Omental fat pad (tissue), 4 donors: ENCODE measurements at places on chromosomes 11 and 22.

DNA sequence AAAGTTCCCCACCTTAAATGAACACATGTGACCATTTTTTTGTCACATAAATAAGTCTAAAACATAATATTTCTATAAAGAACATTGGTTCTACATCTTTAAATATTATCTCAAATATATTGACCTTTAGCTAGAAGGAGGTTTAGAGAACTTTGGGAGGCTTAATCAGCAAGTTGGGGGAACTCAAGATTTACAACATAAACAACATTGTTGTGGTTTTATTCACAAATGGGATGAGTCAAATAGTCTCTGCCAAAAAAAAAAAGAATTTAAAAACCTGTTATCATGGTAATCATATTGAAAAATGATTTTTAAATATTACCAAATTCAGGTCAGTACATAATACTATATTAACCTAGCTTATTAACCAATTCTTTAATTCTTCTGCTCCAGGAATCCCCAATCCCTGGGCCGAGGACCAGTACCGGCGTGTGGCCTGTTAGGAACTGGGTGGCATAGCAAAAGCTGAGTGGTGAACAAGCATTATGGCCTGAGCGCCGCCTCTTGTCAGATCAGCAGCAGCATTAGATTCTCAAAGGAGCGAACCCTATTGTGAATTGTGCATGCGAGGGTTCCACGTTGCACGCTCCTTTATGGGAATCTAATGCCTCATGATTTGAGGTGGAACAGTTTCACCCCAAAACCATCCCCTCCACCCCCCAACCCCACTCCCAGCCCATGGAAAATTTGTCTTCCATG, 98.2 kb downstream of the RDX start:
- DNase-seq, result no peak

GRCh38 chr11:85423316-85423715, 203.8 kb downstream of the DLG2 start:
- DNase-seq, result no peak

- DNase-seq, result no peak
These were observed 41.3 kb downstream of the LRRC32 start for GRCh38 chr11:76629116-76629852.

DNA sequence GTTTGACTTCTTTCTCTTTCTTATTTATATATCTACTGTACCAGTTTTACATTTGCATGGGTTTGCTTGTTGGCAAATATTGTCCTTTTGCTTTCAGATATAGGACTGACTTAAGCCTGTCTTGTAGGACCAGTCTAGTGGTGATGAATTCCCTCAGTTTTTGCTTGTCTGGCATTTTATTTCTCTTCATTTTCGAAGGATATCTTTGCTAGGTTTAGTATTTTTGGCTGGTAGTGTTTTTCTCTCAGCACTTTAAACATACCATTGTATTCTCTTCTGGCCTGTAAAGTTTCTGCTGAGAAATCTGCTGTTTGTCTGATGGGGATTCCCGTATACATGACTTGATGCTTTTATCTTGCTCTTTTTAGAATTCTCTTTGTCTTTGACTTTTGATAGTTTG, 14.2 kb upstream of the ZBED5 start:
- no peak for DNase-seq

- DNase-seq, result no peak
These were observed 935 bp downstream of the ZNF143 start for GRCh38 chr11:9461760-9462134.

DNA sequence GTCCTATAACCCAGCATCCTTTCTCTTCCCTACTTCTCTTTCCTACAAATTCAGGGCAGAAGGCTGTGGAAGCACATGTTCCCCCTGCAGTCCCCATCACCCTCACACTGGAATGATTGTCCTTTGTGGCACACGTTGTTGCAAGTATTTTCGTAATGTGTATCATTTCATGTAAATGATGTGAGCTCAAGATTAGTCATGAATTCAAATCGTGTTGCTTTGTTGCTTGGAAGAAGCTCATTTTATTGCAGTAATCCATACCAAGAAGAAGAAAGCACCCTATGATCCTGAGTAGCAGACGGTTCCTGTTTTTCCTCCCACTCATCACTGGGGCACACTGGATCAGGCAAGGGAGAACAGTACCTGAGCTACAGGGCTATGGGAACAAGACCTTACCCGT, 173.4 kb downstream of the NCAM1 start:
- DNase-seq, result no peak

GRCh38 chr11:97794876-97795275, 1225.9 kb upstream of the CNTN5 start:
- no peak for DNase-seq

GRCh38 chr11:124898263-124898680, 607 bp upstream of the ROBO4 start:
- DNase-seq, result no peak

- no peak for DNase-seq
These were observed 4.3 kb downstream of the ZC3H12C start for GRCh38 chr11:110097459-110098012.

DNA sequence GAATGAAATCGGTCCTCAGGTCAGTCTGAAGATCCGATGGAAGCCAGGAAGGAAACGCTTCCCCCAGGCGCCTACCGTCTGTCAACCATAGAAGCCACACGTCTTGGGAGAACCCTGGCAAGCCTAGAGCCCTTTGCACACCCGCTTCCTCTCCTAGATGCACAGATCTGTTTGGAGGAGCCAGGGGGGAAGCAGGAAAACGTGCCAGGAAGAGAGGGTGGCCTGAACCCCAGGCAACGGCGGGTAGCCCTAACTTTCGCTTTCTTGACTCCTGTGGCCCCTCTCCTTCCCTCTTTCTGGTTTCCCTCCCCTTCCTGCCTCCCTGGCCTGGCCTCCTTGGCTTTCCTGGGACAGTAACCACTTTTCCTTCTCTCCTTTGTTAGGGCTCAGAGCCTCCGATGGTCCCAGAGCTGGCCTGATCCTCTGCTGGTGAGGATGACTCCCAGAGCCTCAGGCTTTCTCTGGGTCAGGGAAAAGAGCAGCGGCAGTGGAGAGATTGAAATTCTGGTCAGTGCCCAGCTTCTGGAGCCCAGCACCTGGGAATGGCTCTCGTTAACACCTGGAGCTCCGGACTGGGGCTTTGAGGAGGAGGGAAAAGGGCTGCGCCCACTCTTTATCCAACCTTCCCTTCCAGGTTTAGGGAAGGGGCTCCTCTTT, 2.1 kb downstream of the FXYD6 start:
- DNase-seq, result no peak

- peak; percentile 43 for DNase-seq
These were observed 15.8 kb downstream of the BLID start for GRCh38 chr11:122100037-122100755.

GRCh38 chr11:119693253-119693815, 35.7 kb downstream of the NECTIN1 start:
- DNase-seq, result no peak

DNA sequence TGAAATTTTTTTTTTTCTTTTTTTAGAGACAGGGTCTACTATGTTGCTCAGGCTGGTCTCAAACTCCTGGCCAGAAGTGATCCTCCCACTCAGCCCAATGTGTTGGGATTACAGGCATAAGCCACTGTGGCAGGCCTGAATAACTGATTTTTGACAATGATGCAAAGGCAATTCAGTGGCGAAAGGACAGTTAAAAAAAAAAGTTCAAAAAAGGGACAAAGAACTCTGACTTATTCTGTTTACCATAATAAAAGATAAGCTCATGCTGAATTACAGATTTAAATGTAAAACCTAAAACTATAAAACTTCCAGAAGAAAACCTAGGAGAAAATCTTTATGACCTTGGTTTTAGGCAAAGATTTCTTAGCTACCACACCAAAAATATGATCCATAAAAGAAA, 48.9 kb downstream of the ATG16L2 start:
- DNase-seq, result no peak

GRCh38 chr11:108958368-108959104, 293.7 kb downstream of the DDX10 start:
- no peak for DNase-seq

GRCh38 chr11:59158206-59159068, 13.5 kb upstream of the DTX4 start:
- no peak for DNase-seq
